ENCODE measurements at places on chromosomes 12 and 14.

GRCh38 chr12:30965613-30965985, 39.1 kb downstream of the TSPAN11 start:
- DNase-seq = no peak

GRCh38 chr12:124030510-124030909, 57.5 kb downstream of the ZNF664 start:
- no peak for DNase-seq

GRCh38 chr12:27593266-27593665, 69.3 kb downstream of the PPFIBP1 start:
- DNase-seq = no peak

- DNase-seq = no peak
Measured at GRCh38 chr12:63752283-63752682, 27.4 kb upstream of the RXYLT1 start.

DNA sequence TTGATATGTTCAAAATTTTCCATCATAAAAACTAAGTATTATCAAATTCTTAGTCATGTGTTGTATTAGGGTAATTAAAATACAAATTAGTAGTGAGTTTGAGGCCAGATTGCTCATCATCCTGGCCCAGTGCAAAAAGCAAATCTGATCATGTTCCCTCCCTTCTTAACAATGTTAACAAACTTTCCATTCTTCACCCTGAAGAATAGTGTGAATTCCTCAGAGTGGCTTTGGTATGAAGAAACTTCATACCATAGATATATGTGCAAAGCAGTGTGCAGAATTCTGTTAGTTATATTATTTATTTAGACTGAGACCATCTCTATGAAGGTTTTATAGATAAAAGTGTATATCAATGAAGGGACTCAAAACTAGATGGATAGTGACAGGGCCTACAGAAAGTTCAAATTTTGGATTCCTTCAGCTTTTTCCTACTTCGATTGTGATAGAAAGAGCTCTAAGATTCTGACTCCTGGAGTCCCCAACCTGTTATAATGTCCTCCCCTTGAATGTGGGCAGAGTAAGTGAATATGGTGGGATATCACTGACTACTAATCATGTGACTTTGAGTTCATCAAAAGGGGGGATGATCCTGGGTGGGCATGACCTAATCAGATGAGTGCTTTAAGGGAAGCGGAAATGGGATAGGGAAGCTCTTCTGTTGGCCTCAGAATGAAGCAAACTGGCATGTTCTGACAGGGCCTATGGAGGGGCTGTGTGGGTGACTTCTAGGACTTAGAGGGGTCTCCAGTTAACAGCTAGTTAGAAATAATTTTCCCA, 271.4 kb downstream of the BTG1 start:
- no peak for DNase-seq

DNA sequence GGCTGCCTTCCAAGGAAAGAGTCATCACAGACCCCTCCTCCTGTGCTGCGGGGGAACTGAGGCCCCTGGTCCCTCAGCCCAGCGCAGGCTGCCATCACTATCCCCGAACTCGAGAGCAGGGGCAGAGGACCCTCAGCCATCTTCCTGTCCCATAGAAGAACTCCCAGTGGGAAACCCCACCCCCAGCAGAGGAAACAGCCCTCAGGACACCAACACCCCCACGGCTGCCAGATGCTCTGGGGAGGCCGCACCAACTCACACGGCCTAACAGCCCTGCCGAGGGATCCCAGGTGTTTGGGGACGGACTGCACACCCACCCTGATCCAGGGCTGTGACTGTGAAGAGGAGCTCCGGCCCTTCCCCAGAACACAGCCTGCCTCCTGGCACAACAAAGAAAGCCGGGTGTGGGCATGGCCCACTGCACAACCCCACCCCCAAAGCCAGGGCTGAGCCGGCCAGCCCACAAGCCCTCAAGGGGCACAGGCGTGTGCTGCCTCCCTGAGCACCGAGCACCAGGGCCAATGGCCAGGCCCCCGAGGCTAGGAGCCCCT, 16.3 kb upstream of the C14orf180 start:
- no peak for DNase-seq

DNA sequence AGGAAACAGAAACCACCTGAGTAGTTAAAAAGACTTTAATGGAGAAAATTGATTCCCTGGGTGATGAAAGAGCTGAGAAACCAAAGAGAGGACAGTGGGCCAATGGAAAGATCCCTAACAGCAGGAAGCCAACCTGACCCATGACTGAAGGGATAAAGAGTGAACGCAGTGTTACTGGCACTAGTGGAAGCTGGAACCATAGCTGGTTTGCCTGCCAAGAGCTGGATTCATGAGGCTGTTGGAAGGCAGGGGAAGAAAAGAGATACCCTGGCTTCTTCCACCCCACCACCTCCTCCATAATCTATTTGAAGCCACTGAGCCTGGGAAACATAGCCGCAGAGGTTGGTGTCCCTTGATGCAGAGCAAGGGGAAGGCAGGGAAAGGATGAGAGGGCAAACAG, 125.5 kb upstream of the PRKD1 start:
- no peak for DNase-seq

GRCh38 chr12:107091989-107092641, 1.2 kb downstream of the CRY1 start:
- peak; percentile 75 for DNase-seq

GRCh38 chr12:46300910-46301309, 32.1 kb upstream of the SLC38A1 start:
- no peak for DNase-seq

GRCh38 chr14:80077262-80077661, 134.0 kb downstream of the DIO2 start:
- no peak for DNase-seq

DNA sequence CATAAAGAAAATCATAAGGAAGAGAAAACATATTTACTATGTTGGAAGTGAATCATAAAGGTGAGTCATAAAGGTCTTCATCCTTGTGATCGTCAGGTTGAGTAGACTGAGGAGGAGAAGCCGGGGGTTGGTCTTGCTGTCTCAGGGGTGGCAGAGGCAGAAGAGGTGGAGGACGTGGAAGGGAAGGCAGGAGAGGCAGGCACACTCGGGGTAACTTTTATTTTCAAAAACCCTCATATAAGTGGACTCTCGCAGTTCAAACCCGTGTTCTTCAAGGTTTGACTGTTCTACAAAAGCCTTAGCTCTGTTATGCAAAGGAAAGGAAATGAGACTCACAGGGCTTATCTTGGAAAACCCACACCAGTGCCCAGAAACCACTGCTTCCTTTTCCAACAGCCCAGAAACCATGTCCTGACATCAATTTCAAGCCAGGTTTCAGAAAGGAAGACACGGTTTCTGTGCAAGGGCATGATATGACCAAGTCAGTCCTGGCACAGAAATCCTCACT, 14.0 kb downstream of the SMCO2 start:
- no peak for DNase-seq

DNA sequence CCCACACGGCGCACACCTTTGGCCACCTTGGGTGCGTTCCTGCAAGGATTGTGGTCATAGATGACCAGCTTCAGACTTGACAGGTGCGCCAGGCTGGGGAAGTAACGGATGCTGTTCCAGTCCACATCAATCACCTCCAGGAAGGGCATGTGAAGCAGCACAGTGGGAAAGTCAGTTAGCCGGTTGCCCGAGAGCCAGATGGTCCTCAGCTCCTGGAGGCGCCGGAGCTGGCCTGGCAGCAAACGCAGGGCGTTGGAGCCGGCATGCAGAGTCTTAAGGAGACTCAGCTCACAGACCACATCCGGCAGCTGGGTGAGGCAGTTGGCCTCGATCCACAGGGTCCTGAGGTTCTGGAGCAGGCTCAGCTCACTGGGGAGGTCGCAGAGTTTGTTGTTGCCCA, 581 bp downstream of the LRRC10 start:
- DNase-seq = no peak

GRCh38 chr12:50584135-50584534, 79.3 kb downstream of the DIP2B start:
- no peak for DNase-seq

DNA sequence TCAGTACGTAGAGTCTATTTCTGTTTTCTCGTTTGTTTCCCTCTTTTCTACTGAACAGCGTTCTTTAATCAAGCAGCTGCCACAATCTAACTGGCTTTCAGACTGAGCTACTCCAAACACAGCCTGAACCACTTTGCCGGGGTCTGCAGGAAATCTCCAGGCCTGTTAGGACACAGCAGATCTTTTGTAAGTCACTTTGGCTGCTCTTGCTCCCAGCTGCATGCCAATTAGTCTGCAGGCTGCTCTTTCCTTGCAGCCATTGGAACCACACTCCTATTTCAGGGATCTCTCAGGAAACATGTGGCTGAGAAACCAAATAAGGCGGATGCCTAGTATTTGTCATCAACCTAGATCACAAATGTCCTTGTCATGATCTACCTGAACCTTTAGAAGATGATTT, 73.6 kb downstream of the TMTC1 start:
- DNase-seq = no peak

DNA sequence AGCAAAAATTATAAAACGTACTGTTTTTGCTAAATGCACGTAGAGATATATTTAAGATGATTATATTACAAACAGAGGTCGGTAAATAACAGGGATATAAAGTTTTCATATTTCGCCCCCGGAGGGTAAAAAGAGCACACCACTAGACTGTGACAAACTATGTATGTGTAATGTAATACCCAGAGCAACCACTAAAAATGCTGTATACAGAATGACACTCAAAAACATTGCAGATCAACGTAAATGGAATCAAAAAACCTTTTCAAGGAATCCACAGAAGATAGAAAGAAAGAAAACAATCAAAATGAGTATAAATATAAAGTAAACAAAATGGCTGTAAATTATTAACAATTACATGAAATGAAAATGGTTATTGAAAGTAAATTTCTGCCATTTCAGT, 37.6 kb upstream of the PRB4 start:
- DNase-seq = no peak

- no peak for DNase-seq
Measured at GRCh38 chr14:33676135-33676566, 274.7 kb downstream of the EGLN3 start.

- no peak for DNase-seq
Measured at GRCh38 chr12:6644903-6645302, 2.3 kb downstream of the ACRBP start.

- DNase-seq = no peak
Measured at GRCh38 chr12:3145546-3146310, 68.5 kb downstream of the TSPAN9 start.

GRCh38 chr12:112107306-112108201, 1.0 kb downstream of the NAA25 start:
- DNase-seq = no peak

- DNase-seq = no peak
Measured at GRCh38 chr14:92589213-92589852, 75.8 kb downstream of the RIN3 start.

DNA sequence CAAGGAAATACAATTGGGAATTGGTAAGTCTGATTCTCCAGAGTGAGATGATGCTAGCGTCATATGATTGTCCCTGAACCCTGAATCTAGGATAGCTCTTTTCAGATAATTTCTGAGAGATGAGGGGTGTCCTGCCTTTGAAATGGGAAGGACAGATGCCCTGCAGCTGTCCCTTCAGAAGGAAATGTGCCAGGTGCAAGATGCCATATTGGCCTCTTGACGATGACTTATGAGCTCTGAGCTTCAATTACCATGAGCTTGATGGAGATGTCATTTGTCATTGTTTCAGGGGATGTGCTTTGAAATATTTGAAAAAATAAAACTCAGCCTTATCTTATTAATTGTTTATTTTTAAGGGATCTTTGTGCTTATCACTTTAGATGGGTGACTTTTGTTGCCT, 185.1 kb downstream of the DACT1 start:
- DNase-seq = no peak

GRCh38 chr12:5160827-5161226, 117.1 kb downstream of the KCNA5 start:
- no peak for DNase-seq

DNA sequence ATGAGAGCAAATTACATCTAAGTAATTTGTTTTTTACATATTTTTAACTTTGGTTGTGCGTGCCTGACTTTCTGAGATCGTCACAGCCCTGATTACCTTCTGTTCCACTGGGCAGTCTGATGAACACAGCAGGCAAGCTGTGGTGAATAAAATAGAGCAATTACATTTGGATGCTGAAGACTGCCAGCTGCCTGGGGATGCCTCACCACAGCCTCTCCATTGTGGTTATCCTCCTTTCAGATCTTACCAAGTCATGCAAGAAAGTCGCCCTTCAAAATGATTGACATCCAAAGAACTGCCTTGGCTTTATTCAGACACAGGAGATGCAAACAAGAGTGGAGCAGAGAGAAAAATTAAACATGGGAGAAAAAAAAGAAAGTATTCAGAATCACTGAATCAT, 456.6 kb upstream of the TMPO start:
- DNase-seq = no peak

GRCh38 chr14:63026491-63026890, 18.8 kb downstream of the KCNH5 start:
- no peak for DNase-seq

DNA sequence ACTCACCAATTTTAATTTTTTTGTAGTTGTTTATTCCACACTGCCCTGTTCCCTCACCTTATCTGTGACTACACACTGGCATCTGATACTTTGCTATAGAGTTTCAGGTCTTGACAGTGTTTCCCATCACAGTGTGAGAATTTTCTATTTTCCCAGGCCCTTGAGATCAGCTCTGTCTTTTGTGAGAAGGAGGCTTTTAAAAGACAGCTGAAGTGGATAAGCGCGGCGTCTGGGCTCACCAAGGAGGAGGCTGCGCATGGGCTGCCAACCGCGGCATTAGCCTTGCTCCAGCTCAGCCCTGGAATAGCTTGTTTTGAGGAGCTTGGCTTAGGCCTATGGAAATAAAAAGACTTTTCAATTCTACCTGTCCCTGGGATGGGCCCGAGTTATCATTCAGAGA, 181.3 kb downstream of the RMST start:
- DNase-seq = peak; percentile 41

- DNase-seq = no peak
Measured at GRCh38 chr14:68979722-68980451, 785 bp upstream of the ACTN1 start.

DNA sequence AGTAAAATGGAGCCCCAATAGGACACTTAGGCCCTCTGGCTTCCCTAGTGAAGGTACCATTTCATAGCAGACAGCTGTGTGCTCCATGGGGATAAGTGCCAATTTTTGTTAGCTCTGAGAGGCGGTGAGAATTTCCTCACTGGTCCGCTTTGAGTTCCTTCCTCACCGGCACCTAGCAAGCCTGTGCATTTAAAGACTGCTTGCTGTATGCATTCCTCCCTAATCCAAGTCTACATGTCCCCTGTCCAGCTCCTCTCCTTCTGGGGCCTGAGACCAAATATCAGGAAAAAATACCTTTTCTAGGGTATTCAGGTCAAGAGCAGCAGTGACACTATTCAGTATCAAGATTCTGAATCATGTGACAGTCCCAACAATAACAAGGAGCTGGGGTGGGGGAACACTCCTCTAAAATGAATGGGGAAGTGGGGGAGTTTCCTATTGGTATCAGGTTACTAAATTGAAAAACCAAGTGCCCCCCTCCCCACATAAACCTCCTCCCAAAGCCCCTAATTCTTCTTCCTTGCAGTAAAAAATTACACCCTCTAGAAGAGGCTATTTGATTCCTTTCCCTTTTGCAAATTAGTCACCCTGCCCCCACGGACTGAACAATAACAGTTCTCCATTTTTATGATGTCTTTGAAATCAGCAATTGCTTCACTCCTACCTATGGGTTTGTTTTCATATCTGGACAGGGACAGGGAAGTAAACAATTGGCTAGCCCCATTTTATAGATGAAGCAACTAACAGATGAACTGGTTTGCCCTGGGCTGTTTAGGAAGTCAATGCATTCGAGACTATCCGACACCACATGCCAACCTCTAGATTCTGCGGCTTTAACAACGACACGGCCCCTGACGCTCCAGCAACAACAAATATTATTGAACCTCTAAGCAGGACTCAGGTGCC, 28.9 kb downstream of the BCL11B start:
- no peak for DNase-seq

All from left renal pelvis (tissue), 4 donors.